Left lung (tissue), 14 donors: ENCODE measurements at places on chromosomes 2 and 18. TPM values are rescaled to one million over a fixed set of nuclear protein-coding genes. Genes with fewer than 3 reads are reported as not detected.

GRCh38 chr2:25177211-25177611, 8.8 kb upstream of the POMC start:
- DNase-seq = no peak

DNA sequence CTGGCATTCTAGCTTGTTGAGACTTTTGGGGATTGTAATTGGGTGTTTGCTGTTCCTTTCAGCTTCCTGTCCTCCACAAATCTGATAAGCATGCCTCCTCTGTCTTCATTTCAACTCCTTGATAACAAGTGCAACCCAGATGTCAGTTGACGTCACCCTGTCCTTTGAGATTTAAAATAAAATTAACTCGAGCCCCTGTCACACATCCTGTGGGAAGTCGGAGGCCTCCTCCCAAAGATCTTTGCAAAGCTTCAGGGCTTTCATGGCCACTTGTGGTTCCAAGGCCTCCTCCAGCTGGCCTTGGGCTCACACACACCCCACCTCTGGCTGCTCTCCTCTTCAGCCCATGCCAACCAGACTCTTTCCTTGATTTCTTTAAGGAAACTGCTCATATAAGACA, 69.9 kb upstream of the ITGA6 start:
- no peak for DNase-seq

Gene GLB1L
- total RNA-seq = 11.9 TPM

GRCh38 chr2:200406379-200406778, 99.9 kb downstream of the SPATS2L start:
- no peak for DNase-seq

- peak; percentile 46 for DNase-seq
Measured at GRCh38 chr18:45621061-45621511, 5.8 kb downstream of the SLC14A2 start.

DNA sequence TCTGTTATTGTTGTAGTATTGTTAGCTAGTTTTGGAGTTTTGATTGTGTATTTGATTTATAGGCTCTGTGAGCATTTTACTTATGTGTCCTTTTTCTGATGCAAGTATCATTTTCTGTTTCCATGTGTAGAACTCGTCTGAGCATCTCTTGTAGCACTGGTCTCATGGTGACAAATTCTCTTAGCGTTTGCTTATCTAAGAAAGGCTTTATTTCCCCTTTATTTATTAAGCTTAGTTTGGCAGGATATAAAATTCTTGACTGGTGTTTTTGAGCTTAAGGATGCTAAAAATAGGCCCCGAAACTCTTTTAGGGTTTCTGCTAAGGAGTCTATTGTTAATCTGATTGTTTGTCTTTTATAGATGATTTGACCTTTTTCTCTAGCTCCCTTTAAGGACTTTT, 57.6 kb upstream of the THUMPD2 start:
- DNase-seq = no peak

Gene CCDC68
- total RNA-seq = 13.8 TPM

GRCh38 chr2:17242813-17243485, 275.3 kb downstream of the RAD51AP2 start:
- DNase-seq = no peak

DNA sequence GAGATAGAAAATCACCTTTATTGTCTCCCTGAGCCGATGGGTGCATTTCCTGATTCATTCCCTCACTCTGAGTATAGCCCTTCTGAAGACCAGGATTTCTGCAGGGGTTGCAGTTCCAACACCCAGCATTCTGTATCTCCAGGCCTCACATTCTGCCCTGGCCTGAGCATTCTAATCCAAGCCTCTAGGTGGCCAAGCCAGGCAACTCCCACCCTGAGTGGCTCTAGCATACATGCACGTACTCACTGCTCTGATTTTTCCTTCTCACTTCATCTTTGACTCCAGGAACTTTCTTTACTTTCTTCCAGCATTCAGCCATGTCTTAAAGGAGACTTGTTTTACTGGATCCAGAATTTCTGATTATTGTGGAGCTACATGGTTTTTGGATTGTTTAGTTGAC, 100.7 kb upstream of the STK39 start:
- DNase-seq = no peak

DNA sequence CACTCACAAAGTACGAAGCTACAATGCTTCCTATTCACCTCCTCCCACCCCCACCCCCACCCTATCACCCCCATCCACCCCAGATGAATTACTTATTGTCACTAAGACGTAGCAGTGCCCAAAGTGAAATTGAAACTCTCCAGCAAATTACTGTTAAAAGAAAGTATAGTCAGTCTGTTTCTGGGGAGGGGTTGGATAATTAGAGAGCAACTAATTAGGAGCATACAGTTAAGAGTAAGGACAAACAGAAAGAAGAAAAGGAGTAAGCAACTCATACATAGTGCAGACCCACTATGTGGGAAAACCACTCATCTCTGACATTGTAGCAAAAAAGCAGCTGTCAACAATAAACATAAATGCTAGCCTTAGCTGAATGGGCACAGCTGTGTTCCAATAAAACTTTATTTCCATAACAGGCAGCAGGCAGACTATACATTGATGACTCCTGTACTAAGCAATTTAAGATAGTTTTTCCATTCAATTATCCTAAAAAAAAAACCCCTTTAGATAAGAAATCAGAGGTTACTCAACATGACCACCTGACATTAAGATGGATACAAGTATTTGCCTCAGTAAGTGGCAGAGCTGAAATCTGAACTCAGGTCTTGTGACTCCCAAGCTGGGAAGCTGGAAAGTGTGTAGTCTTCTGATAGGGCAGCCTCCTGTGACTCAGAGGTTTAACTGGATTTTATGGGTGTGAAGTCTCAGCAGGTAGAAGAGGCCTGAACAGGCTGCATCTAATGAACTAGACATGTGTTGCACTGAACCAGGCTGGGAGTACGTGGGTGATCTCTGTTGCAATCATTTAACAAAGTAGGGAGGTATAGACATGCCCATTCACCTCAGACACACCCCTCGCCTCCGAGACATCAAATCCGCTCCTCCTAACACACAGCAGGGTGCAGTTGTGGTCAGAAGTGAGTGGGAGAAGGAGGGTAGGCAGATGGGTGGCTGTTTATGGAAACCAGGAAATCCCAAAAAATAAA, 171.8 kb upstream of the KLF7 start:
- no peak for DNase-seq
